ENCODE measurements at places on chromosomes 4 and X.
A peak's percentile ranks its signal among the peaks of the same experiment; 100 is the strongest.

GRCh38 chr4:107837317-107837716, 12.6 kb downstream of the SGMS2 start:
- DNase-seq, result no peak

DNA sequence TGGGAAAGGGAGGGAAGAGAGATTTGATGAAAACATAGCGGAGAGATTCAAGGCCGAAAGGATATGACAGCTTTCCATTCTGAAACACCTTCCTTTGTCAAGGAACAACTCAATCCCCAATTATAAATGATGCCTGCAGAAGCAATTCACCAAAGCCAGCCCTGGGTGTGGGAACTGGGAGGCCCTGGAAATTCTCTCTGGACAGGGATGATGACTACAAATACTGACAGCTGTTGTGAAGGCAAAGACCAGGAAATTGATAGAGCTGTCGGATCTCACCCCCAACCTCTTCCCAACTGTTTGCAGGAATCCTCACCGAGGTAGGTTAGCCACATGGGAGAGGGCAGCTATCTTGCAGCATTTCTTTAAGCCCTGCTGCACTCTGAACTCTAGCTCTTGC, 54.3 kb downstream of the CCDC149 start:
- DNase-seq, result no peak

- no peak for DNase-seq
These were observed 93.5 kb upstream of the GALNTL6 start for GRCh38 chr4:171719691-171720090.

DNA sequence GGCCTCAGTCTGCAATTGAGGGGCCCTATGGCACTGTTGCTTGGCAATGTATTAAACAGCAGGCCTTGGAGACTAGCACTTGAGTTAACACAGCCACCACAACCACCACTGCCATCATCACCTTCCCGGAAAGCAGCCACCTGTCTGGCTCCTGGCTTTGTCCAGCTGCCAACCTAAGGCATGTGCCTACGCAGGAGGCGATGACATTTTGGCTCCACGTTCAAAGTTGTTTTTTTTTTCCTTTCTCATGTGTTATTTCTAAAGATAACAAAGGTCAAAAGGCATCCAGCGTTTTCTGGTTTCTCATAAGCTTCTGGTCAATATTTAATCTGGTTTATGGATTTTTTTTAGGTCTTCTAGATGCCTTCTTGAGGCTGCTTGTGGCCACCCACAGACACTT, 7.5 kb downstream of the CLDN2 start:
- DNase-seq, result no peak

DNA sequence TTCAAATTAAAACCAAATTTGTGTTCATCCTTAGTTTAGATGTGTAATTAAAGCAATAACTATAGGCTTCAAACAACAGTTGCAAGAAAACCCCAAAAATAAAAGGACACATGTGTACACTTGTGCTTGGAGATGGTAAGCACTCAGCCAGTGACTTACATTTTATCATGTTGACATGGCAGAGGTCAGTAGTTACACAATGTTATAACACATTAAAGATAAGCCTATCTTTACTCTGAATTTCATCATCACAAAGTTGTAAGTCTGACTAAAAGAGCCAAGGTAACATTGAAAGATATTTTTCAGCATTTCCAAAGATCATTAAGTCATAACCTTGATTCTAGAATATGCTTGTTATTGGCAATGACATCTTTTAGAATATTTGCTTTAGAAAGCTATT, 98.5 kb upstream of the PNPLA4 start:
- no peak for DNase-seq

DNA sequence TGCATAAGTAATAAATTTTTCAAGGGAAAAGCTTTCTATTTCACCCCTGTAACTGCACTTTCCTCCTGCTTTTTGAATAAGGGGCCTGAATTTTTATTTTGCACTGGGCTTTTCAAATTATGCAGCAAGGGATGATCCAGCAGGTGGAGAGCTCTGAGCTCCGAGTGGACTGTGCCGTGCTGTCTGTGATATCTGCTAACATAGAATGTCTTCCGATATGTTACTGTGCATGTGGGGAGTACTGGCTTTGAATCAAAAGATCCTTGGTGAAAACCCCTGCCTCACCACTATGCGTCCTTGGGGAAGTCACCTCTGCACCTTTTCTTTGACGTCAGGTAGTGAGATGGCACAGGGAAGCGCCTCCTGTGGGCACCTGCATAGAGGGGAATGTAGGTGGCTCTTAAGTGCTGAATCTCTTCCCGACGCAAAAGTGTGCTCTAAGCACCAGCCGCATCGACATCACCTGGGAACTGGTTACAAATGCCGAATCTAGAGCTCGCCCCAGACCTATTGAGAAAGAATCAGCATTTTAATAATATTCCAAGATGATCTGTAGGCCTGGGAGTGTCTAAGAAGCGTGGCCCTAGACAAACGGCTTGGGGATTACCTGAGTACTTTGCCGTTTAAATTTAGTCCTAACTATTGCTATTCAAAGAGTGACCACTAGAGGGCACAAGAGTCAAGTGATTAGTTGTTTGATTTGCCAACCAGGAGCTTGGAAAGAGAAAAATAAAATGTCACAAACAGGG, 19.2 kb upstream of the WFS1 start:
- DNase-seq, result no peak

DNA sequence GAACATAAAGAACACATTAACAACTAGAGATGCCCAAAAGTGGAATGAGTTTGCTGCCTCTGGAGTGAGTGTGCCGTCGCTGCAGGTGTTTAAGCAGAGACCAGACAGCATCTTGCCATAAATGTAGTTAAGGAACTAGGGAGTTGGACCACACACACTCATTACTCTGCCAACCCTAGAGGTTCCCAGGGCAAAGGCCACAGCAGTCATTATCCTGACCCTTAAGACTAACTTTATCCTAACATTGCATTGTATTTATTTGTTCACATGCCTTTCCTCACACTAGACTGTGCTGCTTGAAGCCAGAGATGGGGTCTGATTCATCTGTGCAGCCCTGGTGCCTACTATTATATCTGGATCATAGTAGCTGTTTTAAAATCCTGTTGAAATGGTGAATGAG, 16.9 kb upstream of the PLA2G12A start:
- no peak for DNase-seq

DNA sequence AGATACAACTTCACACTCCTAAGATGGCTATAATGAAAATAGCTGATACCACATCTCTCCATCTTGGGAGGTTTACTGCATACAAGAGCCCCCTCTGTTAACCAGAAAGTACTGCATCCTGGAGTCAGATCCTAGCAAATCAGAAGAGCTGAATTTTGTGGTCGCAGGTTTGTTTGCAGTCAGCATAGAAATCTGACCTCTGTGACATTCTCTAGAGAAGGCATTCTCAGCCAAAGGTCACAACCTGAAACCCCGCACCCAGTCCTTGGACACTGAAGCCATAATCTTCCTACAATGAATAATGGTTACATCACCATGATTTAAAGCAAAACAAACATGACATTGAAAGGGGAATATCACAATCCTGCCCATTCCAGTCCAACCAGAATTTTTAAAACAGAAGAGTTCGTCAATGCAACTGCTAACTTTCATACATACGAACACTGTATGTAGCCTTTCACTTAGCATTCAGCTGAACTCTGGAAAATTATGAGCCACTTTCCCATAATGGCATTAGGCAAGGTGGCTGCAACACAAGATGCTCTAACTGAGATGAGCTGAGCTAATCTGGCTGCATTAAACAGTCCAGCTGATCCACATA, 17.6 kb downstream of the HS6ST2 start:
- DNase-seq, result peak; percentile 14

DNA sequence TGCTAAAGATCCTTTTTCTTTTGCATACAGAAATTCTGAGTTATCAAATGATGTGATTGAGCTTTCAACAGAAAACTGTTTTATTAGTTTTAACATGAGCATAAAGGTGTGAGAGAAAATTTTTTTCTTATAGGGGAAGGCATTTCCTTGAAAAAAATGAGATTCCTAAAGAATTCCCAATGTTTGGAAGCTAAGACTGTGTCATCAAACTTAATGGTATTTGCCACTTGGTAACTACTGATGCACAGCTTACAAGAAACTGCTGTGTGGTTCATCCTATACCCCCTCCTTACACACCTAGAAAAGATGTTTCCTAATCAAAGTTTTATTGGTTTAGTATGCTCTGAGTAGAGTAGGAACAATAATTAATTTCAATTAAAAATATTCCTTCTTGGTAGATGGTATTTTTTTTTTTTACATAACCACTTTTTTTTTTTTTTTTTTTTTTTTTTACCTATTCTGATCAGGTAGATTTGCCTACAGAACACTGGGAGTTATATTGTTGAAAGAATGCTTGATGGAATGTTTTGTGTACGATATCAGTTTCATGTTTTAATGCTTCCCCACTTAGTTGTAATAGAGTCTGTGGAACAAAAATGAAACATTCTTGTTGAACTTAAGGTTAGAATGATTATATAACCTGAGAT, 6.0 kb downstream of the PTPN13 start:
- no peak for DNase-seq

DNA sequence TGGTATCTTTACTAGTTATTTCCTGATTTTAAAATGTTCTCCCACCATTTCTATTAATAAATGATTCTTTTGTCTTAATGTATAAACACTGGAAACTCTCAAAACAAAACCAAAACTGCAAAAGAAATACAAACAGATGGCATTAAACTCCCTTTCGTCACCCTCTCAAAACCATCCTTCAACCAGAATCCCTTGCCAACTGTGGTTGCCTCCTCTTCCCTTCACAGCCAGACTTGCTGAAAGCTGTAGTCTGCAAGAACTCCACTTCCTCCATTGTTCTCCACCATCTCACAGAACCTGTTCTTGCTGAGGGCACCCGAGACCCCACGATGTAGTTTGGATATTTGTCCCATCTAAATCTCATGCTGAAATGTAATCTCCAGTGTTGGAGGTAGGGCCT, 96.5 kb downstream of the WWC2 start:
- no peak for DNase-seq

DNA sequence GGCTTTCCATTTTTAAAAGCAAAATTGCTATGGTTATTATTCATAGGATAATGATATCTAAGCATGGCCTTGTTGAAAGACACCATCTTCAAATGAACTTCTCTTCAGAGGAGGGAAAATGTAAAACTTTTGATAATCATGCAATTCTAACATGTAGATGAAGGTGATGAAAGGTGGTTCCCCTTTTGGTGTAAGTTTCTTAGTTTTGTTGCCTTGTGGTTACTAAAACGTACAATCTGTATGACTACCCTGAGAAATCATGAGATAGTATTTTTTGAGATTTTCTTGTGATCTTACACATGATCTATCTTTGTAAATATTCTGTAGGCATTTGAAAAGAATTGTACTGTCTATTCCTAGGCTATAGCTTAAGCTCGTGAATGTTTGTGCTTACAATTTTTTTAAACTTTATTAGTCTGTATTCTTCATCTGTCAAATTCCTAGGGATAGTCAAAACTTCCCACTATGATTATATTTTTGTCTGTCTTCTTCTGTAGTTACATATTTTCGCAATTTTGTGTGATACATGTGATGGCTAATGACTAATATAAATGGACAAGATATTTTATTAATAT, 47.5 kb downstream of the PTPN13 start:
- DNase-seq, result no peak

DNA sequence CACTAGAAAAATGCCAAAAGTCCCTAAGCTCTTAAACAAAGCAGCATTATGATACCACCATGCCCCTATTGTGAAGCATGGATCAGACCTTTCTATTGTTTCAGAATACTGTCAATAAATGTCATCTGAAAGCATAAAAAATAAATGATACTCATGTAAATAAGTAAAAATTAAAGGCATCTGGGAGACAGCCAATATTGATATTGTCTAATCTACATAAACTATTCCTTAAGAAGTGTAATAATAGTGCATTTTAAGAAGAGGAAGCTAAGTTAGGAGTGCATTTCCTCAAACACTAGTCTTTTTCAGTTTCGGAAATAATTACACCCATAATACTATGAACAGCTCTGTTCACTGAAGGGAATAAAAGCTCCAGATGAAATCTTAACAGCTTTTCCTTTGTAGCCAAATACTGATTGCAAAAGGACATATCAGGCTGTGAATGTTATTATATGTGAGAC, 181.6 kb downstream of the SPOCK3 start:
- DNase-seq, result no peak

DNA sequence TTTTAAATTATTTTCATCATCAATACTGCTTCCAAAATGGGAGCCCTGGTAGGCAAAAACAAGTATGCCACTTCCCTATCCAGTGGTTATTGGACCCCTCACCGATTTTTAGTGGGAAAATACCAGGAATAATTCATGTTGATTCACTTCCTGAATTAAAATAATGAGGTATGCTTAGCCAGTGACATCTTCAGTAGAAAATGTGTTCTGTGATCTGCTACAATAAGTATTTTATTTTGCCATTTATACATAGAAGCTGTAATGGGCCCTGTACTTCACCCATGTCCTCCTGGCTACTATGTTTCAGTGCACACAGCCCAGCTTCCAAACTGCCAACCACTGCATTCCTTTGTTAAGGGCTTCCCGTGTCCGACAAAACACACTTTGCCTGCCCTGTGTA, 41.0 kb upstream of the KLHL34 start:
- no peak for DNase-seq

DNA sequence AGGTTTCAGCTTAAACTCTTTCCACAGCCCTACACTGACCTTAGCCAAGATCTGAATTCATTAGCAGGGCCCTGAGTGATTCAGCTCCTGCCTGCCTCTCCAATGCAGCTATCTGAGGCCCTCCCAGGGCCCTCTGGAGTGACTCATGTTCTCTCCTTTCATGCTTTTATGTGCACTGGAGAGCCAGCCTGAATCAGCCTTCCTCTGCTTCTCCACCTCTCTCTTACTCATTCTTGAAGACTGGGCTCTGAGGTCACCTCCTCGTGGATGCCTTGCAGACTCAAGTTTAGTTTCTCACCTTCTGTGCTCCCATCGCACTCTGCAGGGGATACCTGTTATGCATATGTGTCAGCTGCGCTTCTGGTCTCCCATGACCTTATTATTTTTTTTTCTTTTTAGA, 3.1 kb upstream of the OCIAD2 start:
- no peak for DNase-seq

GRCh38 chrX:12467321-12467720, 323.9 kb upstream of the PRPS2 start:
- DNase-seq, result no peak

- no peak for DNase-seq
These were observed 92.2 kb upstream of the PGRMC2 start for GRCh38 chr4:128379860-128380259.
